ENCODE measurements at places on chromosomes 4 and X. TPM values are rescaled to one million over a fixed set of nuclear protein-coding genes. Genes with fewer than 3 reads are reported as not detected.

GRCh38 chrX:24647257-24648058 lies at the start of gene PCYT1B:
Gene PCYT1B, minus strand, starts transcription at chrX:24647347. Its CDS starts 242 bp downstream, at chrX:24647105.
- DNase-seq: peak; percentile 32

The CD40LG gene
- total RNA-seq: 0.36 TPM

The GSX2 gene
- not detected for total RNA-seq

- DNase-seq: no peak
These were observed 118.4 kb downstream of the DTHD1 start for GRCh38 chr4:36399762-36400353.

The WDR19 gene
- total RNA-seq: 45.1 TPM

GRCh38 chrX:79107891-79108718 lies 36.4 kb upstream of the GPR174 start:
- DNase-seq: no peak

GRCh38 chr4:91280551-91281290 lies 1023.0 kb upstream of the GRID2 start:
- DNase-seq: no peak

GRCh38 chr4:184825141-184825895 lies 450 bp downstream of the ACSL1 start:
- DNase-seq: no peak

Data from omental fat pad (tissue), 4 donors.